ENCODE measurements at places on chromosomes 7 and 10. TPM values are rescaled to one million over a fixed set of nuclear protein-coding genes. Genes with fewer than 3 reads are reported as not detected.

- no peak for DNase-seq
Observed at GRCh38 chr10:47322300-47323061, at the start of gene GDF2. Gene GDF2 (plus strand): TSS chr10:47322454. CDS start chr10:47322669, 215 bp downstream.

DNA sequence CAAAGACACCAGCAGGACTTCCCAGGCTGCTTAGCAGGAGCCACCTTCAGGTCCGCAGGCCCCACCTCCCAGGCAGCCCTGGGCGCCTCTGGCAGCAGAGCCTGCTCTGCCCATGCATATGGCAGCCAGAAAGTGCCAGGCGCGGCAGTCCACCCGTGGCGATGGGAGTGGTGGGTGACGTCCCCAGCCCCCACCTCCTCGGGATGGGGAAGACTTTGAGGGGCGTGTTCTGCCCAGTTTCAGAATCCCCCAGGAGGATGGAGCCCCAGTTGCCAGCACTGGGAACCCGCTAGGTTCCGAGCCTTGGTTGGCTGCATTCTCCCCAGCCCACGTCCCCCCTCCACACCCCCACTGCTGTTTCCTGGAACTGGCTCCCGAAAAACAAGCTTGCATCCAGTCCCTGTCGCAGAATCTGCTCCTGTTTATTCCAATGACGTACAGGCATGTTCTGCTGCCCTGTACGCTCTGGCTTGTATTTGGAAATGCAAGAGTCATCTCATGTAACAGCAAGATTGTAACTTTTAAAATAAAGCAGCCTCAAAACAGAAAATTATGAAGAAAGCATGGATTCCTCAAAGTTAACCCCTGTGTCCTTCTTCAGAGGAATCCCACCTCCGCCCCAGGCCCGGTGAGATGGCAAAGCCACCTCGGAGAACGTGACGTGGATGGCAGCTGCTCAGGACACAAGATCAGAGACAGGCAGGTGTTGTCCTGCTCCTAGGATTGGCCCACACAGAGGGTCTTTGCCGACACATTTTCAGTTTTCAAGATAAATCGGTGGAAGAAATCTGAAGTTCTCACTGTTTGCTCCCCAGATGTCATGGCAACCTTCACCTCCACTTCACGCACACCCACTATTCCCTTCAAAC lies 87.8 kb upstream of the PPP2R2D start:
- no peak for DNase-seq

- DNase-seq, result peak; percentile 49
Observed at GRCh38 chr7:48088559-48089045, 463 bp upstream of the UPP1 start.

DNA sequence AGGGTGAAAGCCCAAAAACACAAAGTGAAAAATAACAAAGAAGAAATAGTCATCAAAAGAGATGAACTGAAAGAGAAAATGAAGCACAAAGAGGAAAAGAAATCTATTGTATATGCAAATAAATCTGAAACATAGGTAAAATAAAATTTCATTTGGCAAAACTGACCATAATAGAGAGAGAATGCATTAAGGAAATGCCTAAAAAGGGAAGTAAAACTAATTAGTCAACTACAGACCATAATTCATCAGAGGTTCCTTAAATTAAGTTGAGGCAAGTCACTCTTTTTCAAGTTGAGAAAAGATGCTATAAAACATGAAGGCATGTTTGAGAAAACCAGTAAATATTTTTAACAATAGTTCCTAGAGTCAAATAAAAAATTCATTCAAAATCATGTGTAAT lies 233.3 kb downstream of the LRRN3 start:
- DNase-seq, result no peak

GRCh38 chr7:111825046-111825445 lies 262.8 kb upstream of the IMMP2L start:
- DNase-seq, result no peak

Gene AOC1
- total RNA-seq, result not detected
